ENCODE measurements at places on chromosomes 7 and 10. TPM values are rescaled to one million over a fixed set of nuclear protein-coding genes. Genes with fewer than 3 reads are reported as not detected.

GSDME gene
- total RNA-seq: 5.2 TPM

PRSS2 gene
- not detected for total RNA-seq

NCF1 gene
- total RNA-seq: 23.8 TPM

SPDYE8 gene
- not detected for total RNA-seq

DNA sequence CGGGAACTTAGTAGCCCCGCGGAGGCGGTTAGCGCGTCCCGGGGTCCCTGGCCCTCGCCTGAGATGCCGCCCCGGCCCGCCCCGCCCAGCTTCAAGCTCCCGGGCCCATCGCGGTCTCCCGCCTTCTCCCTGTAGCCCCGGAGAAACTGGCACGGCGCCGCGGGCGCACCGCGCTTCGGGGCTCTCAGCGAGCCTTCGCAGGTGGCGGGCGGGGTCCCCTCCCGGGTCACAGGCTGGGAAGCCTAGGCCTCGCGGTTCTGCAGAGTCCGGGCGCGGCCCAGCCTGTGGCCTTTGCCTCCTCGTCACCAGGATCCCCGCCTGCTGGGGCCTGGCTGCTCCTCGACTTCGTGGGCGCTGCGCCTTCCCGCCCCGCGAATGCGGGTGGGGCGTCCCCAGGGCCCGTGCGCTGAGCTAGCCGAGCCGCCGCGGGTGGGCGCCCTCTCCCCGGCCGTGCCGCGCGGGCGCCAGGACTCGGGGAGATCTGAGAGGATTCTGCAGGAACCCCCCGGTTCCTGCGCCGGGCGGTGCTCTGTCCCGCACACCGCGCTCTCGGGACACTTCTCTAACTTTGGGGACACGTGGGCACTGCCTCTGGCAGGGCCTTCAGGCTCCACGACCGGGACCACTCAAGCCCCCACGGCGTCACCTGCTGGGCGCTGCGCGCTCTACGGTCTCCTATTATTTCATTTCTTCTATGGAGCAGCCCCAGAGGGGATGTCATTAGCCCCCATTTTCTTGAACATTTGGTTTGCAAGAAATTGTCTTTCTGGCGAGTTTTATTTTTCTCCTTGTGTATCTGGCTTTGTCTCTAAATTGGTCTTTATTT is 682 bp upstream of the RGS10 start:
- no peaks in the 10 kb centered on the region for H3K36me3 ChIP-seq
- H3K27me3 ChIP-seq: peaks cover 18% of the 10 kb centered on the region
- H3K27ac ChIP-seq: no peak overlapping the region
- peaks cover 23% of the 10 kb centered on the region for H3K4me1 ChIP-seq
- peak overlapping the region; percentile 74 for H3K4me3 ChIP-seq

DNA sequence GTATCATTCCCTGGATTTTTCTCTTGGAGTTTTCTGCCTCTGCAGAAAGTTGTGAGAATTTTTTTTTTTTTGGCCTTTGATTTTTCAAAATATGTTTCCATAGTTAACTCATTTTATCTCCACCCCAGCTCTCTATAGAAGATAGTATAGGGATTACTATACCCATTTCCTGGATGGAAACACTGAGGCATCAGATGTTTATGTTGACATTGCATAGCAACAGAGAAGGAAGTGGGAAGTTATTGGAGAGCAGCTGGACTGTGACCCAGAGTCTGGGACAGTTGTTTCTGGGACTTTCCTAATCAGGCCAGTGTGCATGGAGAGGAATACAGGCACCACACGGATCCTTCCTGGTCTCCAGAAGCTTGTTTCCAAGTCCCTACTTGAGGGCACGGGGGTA is 158.0 kb downstream of the CDH23 start:
- H3K27me3 ChIP-seq: peaks cover 12% of the 10 kb centered on the region
- H3K4me1 ChIP-seq: no peaks in the 10 kb centered on the region
- no peaks in the 10 kb centered on the region for H3K36me3 ChIP-seq
- no peak overlapping the region for H3K27ac ChIP-seq
- no peak overlapping the region for H3K4me3 ChIP-seq

DNA sequence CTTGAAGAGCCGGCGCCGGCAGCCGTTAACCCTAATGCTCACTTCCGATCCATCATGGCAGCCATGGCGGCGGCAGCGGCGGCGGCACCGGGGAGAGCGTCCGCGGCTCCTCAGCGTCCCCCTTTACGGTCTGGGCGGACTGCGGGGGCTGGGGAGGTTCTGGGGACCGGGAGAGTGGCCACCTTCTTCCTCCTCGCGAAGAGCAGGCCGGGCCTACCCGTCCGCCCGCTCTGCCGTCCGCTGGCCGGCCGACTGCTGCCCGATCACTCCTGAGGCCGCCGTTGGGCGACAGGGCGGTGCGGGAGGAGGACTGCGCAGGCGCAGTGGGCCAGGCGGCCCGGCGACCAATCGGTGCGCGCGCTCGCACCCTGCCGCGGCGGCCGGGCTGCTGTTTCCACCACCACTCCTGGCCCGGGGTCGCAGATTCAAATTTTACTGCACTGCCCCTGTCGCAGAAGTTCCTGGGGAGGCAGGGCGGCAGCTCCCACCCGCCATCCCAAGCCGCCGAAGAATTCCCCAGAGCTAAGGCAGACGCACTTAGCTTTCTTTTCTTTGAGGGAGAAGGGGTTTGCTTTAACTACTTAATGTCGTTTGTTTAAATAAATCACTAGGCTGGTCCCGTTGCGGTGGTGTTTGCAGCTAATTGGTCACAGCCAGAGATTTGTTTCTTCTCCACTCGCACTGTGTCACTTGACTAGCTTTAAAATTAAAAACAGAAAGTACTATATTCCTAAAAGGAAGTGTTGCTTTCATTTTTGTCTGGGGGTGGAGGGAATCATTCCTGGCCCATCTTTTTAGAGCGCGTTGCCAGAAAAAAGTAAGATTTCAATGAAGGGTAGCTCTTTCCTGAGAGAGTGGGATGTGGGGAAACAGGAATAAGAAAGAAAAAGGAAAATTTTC is at the start of gene KIF5B:
KIF5B (minus strand) TSS at position 290 of the 900 bp plus-strand sequence. CDS start 452 bp downstream, outside the sequence.
- no peaks in the 10 kb centered on the region for H3K27me3 ChIP-seq
- DNase-seq: peak; percentile 93
- peak within 1 kb of the TSS; percentile 93 for H3K27ac ChIP-seq
- H3K4me1 ChIP-seq: peaks cover 54% of the 10 kb centered on the region

- H3K36me3 ChIP-seq: no peaks in the 10 kb centered on the region
- H3K27me3 ChIP-seq: no peaks in the 10 kb centered on the region
- H3K27ac ChIP-seq: no peak overlapping the region
- no peak for DNase-seq
These were observed 32.5 kb upstream of the EPC1 start for GRCh38 chr10:32379318-32379949.

DNA sequence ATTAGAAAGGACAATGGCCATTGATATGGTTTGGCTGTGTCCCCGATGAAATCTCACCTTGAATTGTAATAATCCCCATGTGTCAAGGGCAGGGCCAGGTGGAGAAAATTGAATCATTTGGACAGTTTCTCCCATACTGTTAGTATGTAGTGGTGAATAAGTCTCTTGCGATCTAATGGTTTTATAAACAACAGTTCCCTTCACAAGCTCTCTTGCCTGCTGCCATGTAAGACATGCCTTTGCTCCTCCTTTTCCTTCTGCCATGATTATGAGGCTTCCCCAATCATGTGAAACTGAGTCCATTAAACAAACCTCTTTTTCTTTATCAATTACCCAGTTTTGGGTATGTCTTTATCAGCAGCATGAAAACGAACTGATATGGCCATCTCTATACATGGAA is 302.7 kb downstream of the SFMBT2 start:
- no peaks in the 10 kb centered on the region for H3K27me3 ChIP-seq
- H3K36me3 ChIP-seq: peaks cover 6% of the 10 kb centered on the region
- H3K4me3 ChIP-seq: no peak overlapping the region
- H3K27ac ChIP-seq: no peak overlapping the region
- DNase-seq: no peak
- H3K4me1 ChIP-seq: peaks cover 24% of the 10 kb centered on the region

- H3K4me1 ChIP-seq: peaks cover 35% of the 10 kb centered on the region
- H3K27ac ChIP-seq: peak overlapping the region; percentile 88
- peak overlapping the region; percentile 70 for H3K4me3 ChIP-seq
- DNase-seq: peak; percentile 92
These were observed 449.7 kb upstream of the KLF6 start for GRCh38 chr10:4234661-4235060.

DNA sequence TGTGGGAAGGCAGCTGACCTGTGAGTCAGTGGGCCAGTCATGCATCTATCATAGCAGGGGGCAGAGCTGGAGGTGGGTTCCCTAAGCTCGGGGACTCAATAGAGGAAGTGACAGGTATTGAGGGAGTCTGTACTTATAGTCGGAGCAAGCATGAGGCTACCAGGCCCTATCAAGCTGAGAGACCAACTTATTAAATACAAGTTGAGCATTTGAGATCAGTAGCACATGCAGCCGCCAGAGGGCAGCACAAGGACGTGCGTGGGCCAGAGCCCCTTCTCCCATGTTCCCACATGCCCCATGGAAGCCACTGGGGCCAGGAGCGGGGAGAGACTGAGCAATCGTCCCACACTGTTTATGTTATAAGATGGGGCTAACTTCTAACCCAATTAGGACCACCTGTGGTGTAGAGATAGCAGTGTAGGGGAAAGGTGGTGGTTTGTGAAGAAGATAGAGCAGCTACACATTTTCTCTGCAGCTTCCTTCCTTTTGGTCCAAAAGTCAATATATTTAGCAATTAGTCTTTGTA is 13.0 kb upstream of the STK31 start:
- peaks cover 2% of the 10 kb centered on the region for H3K4me1 ChIP-seq
- no peak overlapping the region for H3K4me3 ChIP-seq
- DNase-seq: no peak
- H3K27me3 ChIP-seq: no peaks in the 10 kb centered on the region
- no peaks in the 10 kb centered on the region for H3K36me3 ChIP-seq

- no peak overlapping the region for H3K27ac ChIP-seq
- no peak overlapping the region for H3K4me3 ChIP-seq
- DNase-seq: no peak
These were observed 300.5 kb downstream of the HTR7 start for GRCh38 chr10:90557385-90557784.

DNA sequence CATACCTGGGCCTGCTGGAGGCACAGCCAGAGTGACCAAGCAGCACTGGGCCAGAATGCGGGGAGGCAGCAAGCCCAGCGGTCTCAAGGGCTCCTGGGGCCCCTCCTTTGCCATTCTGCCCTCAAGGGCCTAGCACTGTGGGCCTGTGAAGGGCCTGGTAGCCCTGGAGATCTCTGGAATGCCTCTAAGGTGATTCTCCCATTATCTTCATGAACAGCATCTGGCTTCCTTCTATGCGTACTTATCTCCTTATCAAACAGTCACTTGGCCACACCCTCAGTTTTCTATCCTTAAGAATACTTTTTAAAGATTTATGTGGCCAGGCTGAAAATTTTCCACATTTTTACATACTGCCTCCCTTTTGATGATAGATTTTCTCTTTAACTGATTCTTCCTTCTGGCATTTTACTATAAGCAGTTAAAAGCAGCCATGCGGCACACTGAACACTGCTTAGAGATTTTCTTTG is 67.5 kb upstream of the CCNY start:
- H3K27me3 ChIP-seq: no peaks in the 10 kb centered on the region
- no peak overlapping the region for H3K27ac ChIP-seq
- no peaks in the 10 kb centered on the region for H3K36me3 ChIP-seq
- peaks cover 5% of the 10 kb centered on the region for H3K4me1 ChIP-seq

GRCh38 chr10:8058274-8059111 is 4.0 kb downstream of the GATA3 start:
- H3K36me3 ChIP-seq: peaks cover 5% of the 10 kb centered on the region
- H3K4me1 ChIP-seq: peaks cover 65% of the 10 kb centered on the region
- H3K4me3 ChIP-seq: peak overlapping the region; percentile 70

GRCh38 chr7:97772045-97772901 is 40.4 kb downstream of the TAC1 start:
- H3K36me3 ChIP-seq: no peaks in the 10 kb centered on the region
- H3K27ac ChIP-seq: no peak overlapping the region
- H3K27me3 ChIP-seq: no peaks in the 10 kb centered on the region

Data from natural killer cell treated with Interleukin-12 subunit alpha and Interleukin-12 subunit beta and Interleukin-15 and Interleukin-18, amount 100 ng/mL, for 72 hours (primary cell).